Stimulated activated CD4-positive, alpha-beta T cell treated with anti-CD3 and anti-CD28 coated beads, Interleukin-1b, Interleukin-23, amount 100 ng/mL, for 24 hours (primary cell): ENCODE measurements at places on chromosomes 12 and 14.

GRCh38 chr14:64973026-64973442, 898 bp upstream of the RAB15 start:
- no peak for DNase-seq

- no peak for DNase-seq
Measured at GRCh38 chr14:65110525-65110924, 8.2 kb upstream of the MAX start.

DNA sequence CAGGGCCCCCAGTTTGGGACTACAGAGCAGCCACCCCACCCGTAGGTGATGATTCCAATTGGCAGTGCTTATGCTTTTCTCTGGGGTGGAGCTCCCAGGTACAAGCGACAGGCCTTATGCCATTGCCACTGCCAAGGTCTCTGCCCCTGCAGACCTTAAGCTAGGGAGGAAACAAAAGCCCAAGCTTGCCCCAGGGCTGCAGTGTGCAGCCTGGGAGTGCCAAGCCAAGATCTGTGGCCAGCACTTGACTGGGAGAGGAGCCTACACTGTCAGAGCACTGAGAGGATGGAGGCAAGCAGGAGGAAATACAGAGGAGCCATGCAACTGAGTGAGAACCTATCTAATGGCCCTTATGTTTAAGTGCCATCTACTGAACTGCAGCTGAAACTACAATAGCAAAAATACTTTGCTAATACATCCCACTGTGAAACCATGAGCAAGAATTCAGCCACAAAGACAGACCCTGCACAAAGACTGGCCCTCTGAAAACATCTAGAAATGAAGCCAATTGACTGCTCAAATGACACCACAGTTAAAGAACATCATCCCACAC, 17.7 kb upstream of the ASCL1 start:
- no peak for DNase-seq

- no peak for DNase-seq
Measured at GRCh38 chr14:104267895-104268294, 129.5 kb downstream of the KIF26A start.

GRCh38 chr12:9851050-9851449, 18.1 kb downstream of the CLEC2B start:
- DNase-seq: no peak
